ENCODE measurements at places on chromosomes 4 and X.

- DNase-seq, result no peak
Observed at GRCh38 chr4:2025817-2026216, 17.0 kb upstream of the NELFA start.

DNA sequence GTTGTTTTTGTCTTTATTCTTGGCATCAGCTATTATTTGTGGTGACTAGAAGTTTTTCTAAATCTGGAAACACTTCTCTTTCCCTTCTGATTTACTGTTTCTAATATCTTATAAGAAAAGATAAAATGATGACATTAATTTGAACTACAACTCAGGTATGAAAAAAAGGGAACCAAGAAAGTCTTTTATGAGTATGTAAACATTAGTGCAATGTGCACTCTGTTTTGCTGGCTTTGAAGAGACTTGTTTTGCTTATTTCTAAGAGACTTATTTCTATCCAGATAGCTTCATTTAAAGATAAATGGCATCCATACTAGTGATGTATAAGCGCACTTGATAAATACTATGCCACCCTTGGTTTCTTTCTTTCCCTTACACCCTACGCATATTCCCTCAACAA lies 10.1 kb upstream of the AMBN start:
- no peak for DNase-seq

- no peak for DNase-seq
Observed at GRCh38 chrX:133542476-133542875, 127.2 kb upstream of the GPC4 start.

DNA sequence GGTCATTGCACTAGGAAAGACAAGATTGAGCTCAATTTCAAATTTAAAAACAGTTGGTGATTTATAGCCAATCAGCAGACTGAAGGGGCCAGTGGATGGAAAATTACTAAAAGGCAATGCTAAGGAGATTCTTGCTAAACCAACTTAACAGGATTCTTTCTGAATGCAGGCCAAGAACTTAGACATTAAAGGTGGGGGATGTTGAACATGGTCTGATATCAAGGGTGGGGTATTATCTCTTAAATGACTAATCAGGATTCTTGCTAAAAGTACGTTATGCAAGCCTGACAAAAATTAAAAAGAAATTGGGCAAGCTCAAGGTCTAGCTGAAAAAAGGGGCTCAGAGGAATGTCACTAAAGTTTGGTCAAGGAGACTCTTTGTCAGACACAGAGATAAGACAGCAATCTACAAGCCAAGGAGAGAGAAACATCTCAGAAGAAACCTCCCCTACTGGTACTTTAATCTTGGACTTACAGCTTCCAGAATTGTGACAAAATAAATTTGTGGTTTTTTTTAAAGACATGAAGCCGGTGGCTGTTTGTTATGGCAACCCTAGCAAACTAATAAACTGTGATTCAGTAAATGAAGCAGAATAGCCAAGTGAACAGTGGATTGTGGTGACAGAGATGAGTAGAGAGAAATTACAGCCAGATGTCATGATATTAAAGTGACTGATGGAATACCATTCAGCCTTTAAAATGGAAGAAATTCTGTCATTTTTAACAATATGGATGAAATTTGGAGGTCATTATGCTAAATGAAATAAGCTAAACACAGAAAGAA lies 120.3 kb upstream of the KLHL4 start:
- DNase-seq, result no peak

DNA sequence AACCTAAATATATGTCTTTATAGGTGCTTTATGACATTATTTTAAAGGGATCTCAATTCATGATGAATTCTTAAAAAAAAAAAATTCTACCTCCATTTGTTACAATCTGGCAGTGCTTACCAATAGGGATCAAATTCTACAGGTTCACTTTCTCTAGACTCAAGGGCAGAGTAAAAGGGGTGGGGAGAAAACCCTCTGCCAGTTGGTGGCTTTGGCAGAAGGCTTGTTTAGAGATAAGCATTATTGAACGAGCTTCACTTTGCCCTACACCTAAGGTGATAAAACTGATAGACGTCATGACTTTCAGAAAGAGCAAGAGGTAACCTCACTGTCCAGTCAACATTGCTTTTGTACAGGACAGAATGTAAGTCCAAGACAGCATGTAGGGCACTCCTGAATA lies 53.6 kb downstream of the OSTC start:
- no peak for DNase-seq

DNA sequence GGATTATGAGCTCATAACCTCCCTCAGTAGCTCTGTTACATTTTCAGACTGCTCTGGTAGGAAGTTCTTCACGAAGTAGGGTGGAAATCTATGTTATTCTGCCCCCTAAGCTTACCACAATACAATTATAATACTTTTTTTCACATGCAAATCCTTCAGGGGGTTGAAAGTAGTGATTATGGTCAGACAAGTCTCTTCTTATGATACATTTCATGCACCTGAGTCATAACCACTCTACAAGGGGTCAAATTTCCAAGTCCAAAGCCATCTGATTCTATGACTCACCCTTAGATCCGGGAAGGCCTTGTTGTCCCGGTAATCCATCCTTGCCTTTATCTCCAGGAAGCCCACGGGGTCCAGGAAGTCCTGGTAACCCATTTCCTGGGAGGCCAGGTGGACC lies 95.2 kb downstream of the ATG4A start:
- no peak for DNase-seq

GRCh38 chrX:44152852-44153251 lies 179.7 kb upstream of the NDP start:
- DNase-seq, result no peak

GRCh38 chr4:150306719-150307118 lies 228.5 kb downstream of the DCLK2 start:
- no peak for DNase-seq

DNA sequence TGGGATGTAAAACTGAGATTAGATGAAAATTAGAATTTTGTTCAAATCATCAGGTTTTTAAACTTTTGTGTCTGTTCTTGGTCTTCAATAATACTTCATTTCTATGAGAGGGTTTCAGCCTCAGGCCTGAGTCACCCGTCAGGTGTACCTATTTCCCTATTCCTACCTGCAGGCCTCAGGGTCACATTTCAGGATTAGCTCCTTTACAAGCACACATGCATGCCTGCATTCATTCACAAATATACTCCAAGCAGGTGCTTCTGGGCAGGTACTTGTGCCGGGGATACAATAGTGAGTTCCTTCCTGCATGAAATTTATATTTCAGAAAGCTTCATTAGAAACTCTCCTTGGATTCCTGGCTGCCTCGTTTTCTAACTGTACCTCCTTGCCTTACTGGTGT lies 114.9 kb downstream of the SHISA3 start:
- no peak for DNase-seq

- no peak for DNase-seq
Observed at GRCh38 chr4:45910511-45910910, 213.3 kb downstream of the GABRG1 start.

DNA sequence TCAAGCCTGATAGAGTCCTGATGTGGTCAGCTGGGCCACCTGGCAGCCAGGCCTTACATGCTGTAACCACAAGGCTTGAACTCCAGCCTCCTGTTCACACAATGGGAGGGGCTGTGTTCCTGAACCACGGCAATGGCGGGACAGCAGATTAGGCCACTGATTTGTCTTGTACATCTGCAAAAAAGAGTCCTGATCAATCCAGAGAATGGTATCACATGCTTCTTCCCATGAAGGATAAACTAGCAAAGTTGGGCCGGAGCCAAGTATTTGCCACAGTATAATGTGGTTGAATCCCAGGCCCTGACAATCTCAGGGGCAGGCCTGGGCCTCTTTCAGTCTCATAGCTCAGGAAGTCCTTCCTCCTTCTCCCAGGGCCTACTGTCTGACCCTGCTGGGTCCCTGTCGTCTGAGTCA lies 2182.5 kb upstream of the AGA start:
- DNase-seq, result no peak

DNA sequence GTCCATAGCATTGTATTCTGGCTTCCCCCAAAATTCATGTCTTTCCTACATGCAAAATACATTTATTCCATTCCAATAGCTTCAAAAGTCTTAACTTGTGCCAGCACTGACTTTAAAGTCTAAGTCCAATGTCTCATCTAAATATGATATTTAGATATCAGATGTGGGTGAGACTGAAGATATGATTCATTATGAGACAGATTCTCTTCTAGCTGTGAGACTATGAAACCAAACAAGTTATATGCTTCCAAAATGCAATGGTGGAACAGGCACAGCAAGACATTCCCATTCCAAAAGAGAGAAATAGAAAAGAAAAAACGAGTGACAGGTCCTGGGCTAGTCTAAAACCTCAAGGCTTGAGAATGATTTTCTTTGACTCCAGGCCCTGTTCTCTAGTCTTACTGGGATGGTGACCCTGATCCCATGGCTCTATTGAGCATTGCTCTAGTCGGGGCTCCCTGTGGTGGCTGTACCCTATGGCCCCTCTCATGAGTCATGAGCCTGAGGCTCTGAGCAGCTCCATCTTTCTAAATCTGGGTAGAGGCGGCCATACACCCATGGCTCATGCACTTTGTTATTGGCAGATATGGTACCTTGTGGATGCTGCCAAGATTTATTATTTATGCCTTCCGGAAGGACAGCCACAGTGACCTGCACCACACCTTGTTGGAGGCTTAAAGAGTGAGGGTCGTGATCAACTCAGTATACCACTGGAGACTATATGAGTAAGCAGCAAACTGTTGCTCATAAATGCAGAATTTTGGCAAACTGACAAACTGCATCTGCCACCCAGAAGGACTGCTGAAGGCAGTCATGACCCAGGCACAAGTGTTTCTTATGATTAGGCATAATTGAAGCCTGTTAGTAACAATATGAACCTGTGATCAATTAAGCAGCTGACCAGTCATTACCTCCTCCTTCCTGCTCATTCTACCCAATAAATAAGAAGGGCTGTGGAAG lies 38.5 kb upstream of the BOD1L1 start:
- DNase-seq, result no peak

Data from NCI-H1105 treated with DMSO at 0.1 percent for 48 hours (cell line).